ENCODE measurements at places on chromosomes 13 and 19.

- DNase-seq = no peak
Measured at GRCh38 chr13:23918208-23918607, 20.9 kb upstream of the C1QTNF9B start.

GRCh38 chr13:30499338-30499737 lies 33.6 kb upstream of the HMGB1 start:
- DNase-seq = no peak

DNA sequence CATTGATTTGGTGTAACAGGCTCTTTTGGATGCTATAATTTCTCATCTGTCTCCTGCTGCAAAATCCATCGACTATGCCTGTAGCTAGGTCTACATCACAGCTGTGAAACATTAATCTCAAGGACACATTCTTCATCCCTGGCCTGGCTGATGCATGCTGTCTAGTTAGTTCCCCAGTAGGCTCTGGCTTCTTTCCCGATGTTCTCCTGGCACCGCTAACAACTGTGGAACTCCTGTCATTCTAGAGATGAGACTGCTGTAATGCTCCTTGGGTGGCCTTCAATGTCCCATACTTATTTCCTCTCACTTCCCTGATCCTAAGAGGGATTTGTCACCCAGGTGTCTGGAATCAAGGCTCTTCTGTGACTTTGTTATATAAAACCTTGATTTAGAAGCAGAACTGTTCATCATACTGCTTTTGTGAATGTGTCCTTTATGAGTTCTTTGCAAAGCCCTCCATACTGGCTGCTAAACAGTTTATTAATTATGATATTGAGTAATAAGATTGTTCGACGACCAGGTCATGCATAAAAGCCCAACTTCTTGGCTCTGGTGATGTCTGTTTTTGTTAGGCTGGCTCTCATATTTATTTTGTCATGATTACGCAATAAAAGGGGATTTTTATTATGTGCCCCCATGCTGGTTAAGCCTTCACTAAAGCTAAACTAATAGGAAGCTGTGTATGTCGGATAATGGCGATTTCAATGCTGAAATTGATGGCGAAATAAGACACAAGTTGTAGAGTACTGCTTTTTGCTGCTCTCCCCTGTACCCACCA lies 227.5 kb downstream of the DCT start:
- DNase-seq = no peak

DNA sequence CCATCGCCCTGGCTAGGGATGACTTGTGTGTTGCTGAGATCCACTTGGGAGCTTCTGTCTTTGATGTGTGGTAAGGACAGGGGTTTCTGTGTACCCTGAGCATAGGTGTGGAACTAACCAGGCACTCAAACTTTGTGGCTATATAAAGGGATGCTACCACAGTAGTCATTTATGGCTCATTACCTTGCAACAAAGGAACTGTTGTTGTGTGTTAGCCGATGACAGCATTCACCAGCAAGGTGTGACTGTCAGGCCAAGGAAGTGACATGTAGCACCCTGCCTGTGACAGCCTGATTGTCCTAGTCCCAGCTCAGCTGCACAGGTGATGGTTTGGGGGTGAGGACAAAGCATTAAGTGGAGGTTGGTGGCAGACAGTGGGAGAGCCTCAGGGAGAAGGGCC lies 73.6 kb downstream of the COG3 start:
- no peak for DNase-seq

GRCh38 chr13:39397226-39397895 lies 205.6 kb downstream of the LHFPL6 start:
- DNase-seq = no peak

All from stimulated activated CD8-positive, alpha-beta memory T cell treated with anti-CD3 and anti-CD28 coated beads, Interleukin-7, amount 100 ng/mL, for 4 hours (primary cell).